NCI-H446 (cell line): ENCODE measurements at places on chromosomes 1 and 21.

DNA sequence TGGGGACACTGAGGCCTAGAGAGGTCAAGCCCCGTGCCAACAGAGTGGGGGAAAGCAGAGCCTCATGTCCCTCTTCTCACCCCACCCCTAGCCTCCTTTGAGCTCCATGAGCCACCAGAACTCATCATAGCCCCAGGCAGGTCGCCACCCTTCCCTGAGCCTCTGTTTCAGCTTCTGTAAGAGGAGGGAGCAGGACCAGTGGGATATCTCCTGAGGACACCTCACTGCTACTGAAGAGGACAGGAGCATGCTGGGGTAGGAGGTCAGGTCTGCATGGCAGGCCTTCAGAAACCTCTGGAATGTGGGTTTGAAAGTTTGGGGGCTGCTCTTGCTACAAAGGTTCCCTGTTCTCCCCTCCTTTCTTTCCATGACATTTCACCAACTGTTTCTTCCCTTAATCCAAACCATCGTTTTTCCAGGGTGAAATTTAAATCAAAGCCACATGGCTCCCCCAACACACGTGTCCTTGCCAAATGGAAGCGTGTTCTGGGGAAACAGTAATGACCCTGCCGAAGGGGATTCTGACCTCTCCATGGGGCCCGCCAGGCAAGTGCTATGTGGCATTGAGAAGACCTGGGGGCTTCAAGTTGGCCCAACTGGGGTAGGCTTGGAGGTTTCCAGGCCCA lies 88.1 kb upstream of the RUNX3 start:
- DNase-seq: no peak

- peak; percentile 5 for DNase-seq
These were observed 599.5 kb upstream of the B3GALT2 start for GRCh38 chr1:193785850-193786420.

DNA sequence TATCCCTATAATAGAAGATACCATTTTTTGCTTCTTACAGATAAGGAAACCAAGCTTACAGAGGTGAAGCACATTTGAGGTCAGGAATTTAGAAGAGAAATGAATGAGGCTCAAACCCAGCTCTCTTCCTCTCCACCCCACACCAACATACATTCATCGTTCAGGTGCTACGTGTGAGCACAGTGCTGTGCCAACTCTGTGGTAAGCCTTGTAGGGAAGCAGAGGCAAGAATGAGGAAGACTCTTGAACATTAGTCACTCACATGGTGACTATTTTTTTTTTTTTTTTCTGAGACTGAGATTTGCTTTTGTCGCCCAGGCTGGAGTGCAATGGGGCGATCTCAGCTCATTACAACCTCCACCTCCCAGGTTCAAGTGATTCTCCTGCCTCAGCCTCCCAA lies 314.0 kb downstream of the NTNG1 start:
- DNase-seq: no peak

GRCh38 chr1:83692524-83693381 lies 306.2 kb downstream of the TTLL7 start:
- no peak for DNase-seq

DNA sequence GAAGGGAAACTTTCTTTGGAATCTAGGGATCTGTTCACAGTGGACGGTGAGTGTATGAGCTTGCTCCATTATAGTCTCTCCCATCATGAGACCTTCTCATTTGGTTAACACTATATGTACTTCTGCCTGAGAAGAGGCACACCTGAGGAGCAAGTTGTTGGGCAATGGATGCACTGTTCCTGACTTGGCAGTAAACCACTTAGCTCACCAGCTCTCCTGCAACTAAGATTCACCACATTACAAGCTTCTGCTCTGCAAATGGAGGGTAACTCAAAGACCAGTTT lies 10.2 kb downstream of the MACF1 start:
- DNase-seq: no peak

GRCh38 chr1:89023026-89023425 lies 360 bp upstream of the GBP3 start:
- no peak for DNase-seq

DNA sequence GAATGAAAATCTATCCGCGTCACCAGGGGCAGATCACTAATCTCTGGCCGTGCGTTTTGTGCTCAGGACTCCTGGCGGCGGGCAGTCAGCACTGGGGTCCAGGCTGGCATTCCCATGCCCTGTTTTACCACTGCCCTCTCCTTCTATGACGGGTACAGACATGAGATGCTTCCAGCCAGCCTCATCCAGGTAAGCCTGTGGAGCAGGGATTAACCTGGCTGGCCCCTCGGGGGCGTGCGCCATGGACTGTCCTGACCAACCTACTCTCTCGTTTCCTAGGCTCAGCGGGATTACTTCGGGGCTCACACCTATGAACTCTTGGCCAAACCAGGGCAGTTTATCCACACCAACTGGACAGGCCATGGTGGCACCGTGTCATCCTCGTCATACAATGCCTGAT lies 10.9 kb upstream of the CENPS start:
- DNase-seq: no peak

DNA sequence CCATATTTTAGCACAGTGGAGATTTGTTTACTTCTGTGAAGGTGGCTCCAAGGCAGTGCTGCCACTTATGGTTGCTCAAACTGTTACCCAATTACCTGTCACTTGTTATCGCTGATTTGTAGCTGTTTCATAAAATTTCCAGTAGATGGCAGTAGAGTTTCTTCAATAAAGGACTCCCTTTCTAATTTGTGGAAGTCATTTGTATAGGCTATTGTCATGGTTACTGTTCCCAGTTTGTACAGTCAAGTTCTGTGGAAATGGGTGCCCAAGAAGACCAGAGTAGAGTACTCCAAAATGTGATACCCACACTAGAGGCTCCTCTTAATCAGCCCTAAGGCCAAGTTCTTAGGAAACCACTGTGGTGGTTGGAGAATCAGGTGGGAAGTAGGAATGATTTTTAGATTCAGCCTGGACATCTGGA lies 186.1 kb downstream of the CLEC20A start:
- DNase-seq: peak; percentile 82

GRCh38 chr1:110462964-110463363 lies 12.0 kb downstream of the PROK1 start:
- no peak for DNase-seq

- no peak for DNase-seq
These were observed 27.5 kb upstream of the DNAJC6 start for GRCh38 chr1:65281846-65282245.

GRCh38 chr1:86701731-86702130 lies 2.6 kb upstream of the SH3GLB1 start:
- DNase-seq: no peak

- no peak for DNase-seq
These were observed 11.5 kb upstream of the SLC2A1 start for GRCh38 chr1:42970143-42970542.

DNA sequence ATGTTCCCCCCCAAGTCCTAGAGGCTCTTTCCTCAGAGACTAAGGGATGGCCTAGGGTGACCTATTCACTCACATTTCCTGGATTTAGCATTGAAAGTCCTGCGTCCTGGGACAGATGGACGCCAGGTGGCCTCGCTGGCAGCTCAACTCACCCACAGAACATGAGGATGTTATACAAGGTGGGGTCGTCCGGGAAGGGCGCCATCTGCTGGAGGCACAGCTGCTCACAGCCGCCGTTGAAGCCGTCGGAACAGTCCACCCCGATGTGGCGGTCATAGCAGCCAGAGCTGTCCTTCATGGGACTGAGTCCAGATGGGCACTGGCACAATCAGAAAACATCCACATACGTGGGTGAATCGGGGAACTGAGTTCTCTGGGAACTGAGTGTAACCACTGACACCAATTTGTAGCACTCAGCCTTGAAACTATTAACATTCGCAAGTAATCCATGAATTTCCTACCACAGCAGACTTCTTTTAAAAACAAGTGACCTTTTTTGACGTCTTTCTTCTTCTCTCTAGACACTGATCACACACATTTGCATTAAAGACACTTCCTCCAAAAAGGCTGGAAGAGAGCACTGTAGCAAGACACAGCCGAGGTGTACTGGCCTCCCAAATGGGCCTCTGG lies 215.4 kb downstream of the ASTN1 start:
- DNase-seq: no peak

DNA sequence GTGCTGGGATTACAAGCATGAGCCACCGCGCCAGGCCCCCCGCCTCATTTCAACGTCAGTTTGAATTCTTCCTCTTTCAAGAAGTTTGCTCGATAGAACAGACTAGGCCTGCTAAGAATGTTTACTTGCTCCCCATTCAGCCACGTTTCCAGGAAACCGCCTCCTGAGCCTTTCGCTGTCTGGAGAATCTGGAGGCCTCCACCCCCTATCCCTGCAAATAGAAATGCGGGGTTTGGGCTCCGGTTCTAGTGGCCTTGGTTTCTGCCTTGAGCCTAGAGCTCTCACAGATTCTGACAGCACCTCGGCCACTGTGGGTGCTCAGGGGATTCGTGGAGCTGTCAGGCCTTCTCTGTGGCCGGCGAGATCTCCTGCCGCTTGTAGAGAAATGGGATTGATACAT lies 84.3 kb downstream of the UBIAD1 start:
- no peak for DNase-seq

DNA sequence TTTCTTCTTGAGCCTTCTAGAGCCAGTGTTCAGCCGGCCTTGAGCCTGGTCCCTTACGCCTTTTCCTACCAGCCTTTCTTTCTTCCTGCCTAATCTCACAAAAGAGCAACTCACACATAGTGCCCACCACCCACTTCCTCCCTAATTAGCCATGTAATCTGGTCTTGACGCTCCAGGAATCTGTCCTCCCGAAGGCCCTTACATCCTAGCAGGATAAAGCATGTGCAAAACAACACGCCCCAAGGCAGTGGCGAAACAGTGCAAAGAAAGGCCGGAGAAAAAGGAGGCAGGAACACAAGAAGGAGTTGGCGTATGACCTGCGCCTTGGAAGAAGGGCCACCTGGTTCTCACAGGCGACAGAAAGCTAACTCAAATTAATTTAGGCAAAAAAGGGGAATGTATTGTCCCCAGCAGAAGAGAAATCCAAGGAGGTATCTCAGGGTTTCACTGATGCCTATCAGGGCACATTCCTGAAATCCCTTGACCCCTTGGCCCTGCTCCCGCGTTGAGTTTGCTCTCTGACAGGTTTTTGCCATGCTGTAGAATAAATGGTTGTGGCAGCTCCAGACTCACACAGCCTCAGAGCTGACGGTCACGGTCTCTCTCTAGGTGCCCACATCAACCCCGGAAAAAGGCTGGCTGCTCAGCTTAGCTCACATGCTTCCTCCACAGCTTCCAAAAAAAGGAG lies 79.0 kb downstream of the ZNF281 start:
- no peak for DNase-seq

GRCh38 chr1:230251644-230252191 lies 174.4 kb downstream of the PGBD5 start:
- DNase-seq: no peak

DNA sequence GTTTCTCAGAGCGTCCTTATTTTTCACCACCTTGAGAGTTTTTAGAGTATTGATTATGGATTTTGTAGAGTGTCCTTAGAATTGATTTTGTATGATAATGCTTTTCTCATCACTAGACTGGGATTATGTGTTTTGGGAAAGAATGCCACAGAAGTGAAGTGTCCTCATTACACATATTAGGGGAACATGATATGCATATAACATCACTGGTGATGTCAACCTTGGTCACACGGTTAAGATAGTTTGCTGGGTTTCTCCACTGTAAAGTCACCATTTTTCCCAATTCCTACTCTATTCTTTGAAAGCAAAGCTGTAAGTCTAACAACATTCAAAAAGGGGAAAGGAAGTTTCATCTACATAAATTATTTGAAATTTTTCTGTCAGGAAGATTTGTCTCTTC lies 39.6 kb upstream of the PALMD start:
- no peak for DNase-seq

DNA sequence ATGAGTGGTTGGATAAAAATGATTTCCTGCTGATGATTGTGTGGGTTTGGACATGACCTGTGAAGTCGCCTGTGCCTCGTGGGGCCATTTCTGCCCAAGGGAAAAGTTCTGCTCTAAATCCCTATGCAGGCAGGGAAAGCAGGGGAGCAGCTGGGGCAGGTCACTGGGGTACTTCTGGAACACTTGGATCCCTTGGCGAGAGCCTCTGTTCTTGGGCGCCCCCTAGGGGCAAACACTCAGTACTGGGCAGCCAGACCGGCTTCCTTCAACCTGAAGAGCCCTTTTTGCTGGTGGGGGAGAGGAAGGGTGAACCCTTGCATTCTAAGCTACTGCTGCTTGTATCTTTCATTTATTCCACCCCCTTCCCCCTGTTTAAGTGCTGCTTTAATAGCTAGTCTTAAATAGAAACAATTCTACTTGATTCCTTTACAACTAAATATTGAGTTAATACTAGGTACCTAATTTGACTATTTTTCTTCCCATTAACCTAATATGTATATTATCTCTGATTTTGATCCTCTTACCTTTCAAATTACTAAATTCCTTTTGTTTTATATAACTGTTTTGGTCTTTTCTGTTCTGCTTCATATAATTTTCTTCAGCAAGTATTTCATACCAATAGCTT lies 5.1 kb upstream of the CLEC20A start:
- DNase-seq: peak; percentile 79

GRCh38 chr21:24424776-24425175 lies 1182.5 kb downstream of the MRPL39 start:
- DNase-seq: no peak

DNA sequence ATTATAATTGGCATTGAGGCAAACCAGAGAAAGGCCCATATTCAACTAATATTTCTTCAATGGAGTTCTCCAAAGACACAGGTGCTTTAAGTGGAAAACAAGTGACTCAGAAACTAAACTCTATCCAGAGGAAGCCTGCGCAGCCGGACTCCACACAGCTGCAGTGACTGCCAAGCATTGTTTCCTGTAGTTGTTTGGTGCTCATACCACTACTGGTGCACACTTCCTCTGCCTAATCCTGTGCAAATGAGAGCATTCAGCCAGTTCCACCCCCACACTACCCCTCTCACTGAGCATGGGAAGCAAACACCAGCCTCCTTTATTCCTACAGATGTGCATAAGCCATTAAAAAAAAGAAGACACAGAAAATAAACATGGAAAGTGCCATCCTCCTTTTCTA lies 102.9 kb downstream of the VAV3 start:
- DNase-seq: no peak

- DNase-seq: no peak
These were observed 2.0 kb downstream of the MEF2D start for GRCh38 chr1:156498432-156499193.

DNA sequence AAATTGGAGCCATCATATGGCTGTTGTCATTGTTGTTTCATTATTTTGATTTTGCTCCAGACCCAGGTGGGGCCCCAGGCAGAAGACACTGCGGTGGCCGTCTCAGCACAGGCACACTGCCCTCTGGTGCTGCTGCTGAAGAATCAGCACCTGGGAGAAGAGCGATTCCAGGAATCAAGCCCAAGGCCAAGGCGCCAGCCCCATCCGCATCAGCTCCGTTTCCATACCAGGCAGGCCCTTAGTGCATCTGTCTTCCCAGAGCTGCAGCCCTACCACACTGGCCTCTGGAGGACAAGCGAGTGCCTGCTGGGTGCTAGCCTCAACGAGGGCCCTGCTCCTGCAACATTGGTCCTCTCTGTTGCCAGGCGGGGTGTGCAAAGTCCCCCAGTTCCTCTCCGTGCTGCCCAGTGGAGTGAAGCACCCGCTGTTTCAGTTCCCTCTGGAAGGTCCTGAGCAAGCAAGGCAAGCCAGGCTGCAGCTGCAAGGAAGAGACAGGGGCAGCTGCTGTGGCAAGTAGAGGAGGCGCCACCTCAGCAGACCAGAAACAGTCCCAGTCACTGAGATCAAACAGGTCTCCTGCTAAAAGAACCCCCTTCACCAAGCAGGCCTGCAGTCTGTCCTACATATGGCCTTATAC lies 5.2 kb downstream of the GRIK3 start:
- DNase-seq: no peak
